ENCODE measurements at places on chromosomes 4 and X. TPM values are rescaled to one million over a fixed set of nuclear protein-coding genes. Genes with fewer than 3 reads are reported as not detected.

Gene SMIM20
- total RNA-seq = 31.4 TPM

Gene VCX
- total RNA-seq = not detected

Gene GAGE12E
- total RNA-seq = not detected

Gene IGSF1
- 1.6 TPM for total RNA-seq

Gene BRS3
- not detected for total RNA-seq

Gene GLOD5
- not detected for total RNA-seq

All from mesangial cell (primary cell).